ENCODE measurements at places on chromosomes 3 and 15. TPM values are rescaled to one million over a fixed set of nuclear protein-coding genes. Genes with fewer than 3 reads are reported as not detected.

OIP5 gene
- 0.22 TPM for total RNA-seq

ALDH1A2 gene
- total RNA-seq: 6.0 TPM

ZNF710 gene
- 6.3 TPM for total RNA-seq

LRRC3B gene
- 0.20 TPM for total RNA-seq

MLF1 gene
- 123 TPM for total RNA-seq

PDZRN3 gene
- total RNA-seq: 152 TPM

ROPN1 gene
- 0.21 TPM for total RNA-seq

HYAL3 gene
- total RNA-seq: 1.5 TPM

DNA sequence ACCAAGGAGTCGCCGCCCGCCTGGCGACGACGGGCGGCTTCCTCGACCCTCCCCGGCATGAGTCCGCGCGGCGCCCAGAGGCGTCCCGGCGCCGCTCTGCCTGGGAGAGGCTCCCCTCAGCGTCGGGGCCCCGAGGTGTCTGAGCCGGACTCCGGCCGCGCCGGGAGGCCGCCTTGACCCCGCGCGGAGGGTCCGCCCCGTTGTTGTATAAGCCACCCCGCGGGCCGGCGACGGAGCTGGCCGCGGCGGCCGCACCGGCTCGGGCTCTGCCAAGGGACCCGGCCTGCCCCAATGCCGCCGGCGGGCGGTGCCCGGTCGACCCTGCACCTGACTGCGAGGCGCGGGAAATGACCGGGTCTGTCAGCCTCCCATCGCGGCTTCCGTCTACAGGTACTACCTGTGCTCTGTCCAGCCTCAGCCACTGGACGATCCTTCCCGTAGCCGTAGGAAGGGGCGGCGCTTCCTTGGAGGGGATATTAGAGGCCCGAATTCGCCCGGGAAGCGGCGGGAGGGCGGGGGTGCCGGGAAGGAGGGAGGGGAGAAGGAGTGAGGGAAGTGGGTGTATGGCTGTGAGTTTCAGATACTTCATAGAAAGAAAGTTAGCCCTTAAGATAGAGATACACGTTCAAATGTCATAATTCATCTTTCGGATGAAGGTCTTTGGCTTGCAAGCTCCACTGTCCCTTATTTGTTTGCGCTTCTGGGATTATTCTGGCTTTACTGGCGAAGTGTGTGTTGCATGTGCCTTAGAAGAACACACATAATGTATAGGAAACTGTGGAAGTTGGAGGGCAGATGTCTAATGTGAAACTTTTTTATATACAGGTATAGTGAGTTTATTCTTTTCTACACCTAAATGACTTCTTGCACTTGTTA lies 620 bp downstream of the ABHD5 start:
- peak; percentile 66 for DNase-seq
- peak overlapping the region; percentile 97 for H3K27ac ChIP-seq
- no peaks in the 10 kb centered on the region for H3K27me3 ChIP-seq
- H3K36me3 ChIP-seq: no peaks in the 10 kb centered on the region
- H3K4me1 ChIP-seq: peaks cover 21% of the 10 kb centered on the region
- H3K4me3 ChIP-seq: peak overlapping the region; percentile 81

- H3K27ac ChIP-seq: no peak overlapping the region
- no peak overlapping the region for H3K4me3 ChIP-seq
- no peaks in the 10 kb centered on the region for H3K4me1 ChIP-seq
- H3K27me3 ChIP-seq: no peaks in the 10 kb centered on the region
- DNase-seq: no peak
These were observed 141.5 kb downstream of the GADL1 start for GRCh38 chr3:30752970-30753369.

DNA sequence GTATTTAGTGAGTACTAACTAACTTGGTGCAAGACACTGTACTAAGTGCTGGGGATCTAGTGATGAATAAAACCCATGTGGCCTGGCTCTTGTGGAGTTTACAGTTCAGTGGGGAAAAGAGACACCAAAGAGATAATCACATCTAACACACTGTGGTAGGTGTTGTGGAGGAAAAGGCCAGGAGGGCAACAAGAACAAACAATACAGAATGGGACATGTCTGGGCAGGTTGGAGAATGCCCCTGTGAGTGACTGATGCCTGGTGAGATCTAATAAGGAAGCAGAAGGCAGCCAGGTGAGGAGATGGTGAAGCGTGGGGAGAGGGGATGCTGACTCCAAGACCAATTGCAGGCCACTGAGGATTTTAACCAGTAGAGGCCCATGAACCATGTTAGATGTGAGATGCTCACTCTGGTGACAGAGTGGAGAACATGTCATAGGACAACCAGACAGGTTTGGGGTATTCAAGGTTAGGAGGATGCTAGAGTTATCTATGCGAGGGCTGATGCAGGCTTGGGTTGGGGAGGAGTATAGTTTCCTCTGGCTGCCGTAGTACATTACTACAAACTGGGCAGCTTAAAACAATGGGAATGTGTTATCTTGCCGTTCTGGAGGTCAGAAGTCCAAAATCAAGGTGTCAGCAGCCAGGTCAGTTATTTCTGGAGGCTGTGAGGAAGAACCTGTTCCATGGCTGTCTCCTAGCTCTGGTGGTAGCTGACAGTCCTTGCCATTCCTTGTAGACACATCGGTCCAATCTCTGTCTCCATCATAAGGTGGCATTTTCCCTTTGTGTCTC lies 81.4 kb downstream of the ARNT2 start:
- H3K36me3 ChIP-seq: no peaks in the 10 kb centered on the region
- no peaks in the 10 kb centered on the region for H3K27me3 ChIP-seq
- no peak overlapping the region for H3K27ac ChIP-seq
- H3K4me3 ChIP-seq: no peak overlapping the region
- H3K4me1 ChIP-seq: peaks cover 4% of the 10 kb centered on the region
- no peak for DNase-seq

GRCh38 chr3:113649174-113649845 lies 47.1 kb downstream of the USF3 start:
- no peaks in the 10 kb centered on the region for H3K36me3 ChIP-seq
- no peaks in the 10 kb centered on the region for H3K27me3 ChIP-seq
- H3K4me3 ChIP-seq: no peak overlapping the region
- no peak overlapping the region for H3K27ac ChIP-seq
- no peak for DNase-seq
- peaks cover 9% of the 10 kb centered on the region for H3K4me1 ChIP-seq

GRCh38 chr15:93861956-93862741 lies 369.2 kb upstream of the MCTP2 start:
- no peak for DNase-seq
- no peak overlapping the region for H3K4me3 ChIP-seq
- H3K27ac ChIP-seq: peak overlapping the region; percentile 34

DNA sequence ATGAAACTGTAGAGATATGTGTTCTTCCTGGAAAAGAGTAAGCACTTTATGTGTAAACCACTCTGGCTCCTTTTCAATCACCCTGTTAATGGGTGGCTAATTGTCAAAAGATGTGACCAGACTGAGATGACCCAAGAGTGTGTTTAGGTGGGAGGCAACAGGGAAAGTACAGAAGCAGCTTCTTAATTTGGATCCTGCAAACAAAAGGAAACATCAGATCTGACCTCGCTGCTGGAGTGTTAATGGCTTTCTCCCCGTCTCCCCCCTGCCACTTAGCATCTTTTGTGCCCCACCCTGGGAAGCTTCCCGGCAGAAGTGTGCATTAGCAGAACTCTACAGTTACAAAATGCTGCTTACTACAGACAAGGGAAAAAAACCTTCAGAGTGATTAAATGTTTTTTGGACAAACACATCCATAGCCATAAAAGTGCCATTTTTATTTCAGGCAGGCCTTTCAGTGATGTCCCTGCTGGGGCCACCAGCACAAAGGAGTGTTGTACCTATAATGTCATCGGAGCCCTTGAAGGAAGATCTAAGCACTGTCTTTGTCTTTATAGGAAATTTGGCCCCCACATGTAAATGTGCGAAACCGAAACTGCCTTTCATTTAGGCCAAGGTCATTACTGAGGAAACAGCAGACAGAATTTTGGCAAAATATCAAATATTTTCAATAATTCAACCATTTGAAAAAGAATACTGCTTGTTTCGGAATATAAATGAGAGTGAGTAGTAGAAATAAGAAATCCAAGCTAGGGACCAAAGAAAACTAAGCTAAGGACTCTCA lies 311.0 kb downstream of the WDR72 start:
- DNase-seq: no peak
- no peaks in the 10 kb centered on the region for H3K4me1 ChIP-seq
- no peak overlapping the region for H3K4me3 ChIP-seq

DNA sequence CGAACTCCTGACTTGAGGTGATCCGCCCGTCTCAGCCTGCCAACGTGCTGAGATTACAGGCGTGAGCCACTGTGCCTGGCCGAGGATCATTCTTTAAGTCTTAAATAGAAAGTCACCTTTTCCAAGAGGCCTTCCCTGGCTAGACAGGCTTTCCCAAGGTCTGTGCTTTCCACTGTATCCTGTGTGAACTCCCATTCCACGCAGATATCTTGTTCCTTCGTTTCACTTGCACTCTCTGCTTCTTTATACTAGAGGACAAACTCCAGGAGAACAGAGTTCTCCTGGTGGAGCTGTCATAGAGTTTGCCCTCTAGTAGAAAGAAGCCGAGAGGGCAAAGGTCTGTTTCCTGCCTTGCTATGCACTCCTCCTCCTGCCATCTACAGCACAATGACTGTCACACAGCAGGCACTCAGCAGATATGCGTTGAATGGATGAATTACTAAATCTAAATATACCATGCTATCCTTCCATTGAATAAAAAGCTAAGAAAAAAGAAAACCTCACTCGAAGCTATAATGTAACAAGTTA lies 211.2 kb downstream of the FOXP1 start:
- no peak for DNase-seq
- peaks cover 17% of the 10 kb centered on the region for H3K4me1 ChIP-seq
- H3K36me3 ChIP-seq: no peaks in the 10 kb centered on the region
- no peak overlapping the region for H3K4me3 ChIP-seq
- H3K27me3 ChIP-seq: no peaks in the 10 kb centered on the region
- no peak overlapping the region for H3K27ac ChIP-seq

DNA sequence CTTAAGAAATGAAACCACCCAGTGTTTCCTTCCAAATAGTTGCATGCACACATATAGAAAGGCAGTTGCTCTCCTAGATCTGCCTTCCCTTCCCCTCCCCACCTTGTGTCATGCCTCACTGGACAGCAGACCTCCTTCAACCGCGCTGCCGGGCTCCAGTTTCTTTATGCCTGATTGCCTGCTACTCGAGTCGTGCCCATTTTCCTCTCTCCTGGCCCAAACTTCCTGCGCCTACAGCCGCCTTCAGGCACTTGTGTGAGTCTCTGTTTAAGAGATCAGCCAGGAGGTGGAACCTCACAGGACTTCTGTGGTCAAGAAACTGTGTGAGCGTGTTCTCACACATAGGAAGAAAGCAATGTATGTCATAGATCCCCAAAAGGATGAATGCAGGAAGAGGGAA lies 8.8 kb upstream of the FAM107A start:
- H3K36me3 ChIP-seq: no peaks in the 10 kb centered on the region
- H3K27me3 ChIP-seq: peaks cover 9% of the 10 kb centered on the region
- peak overlapping the region; percentile 67 for H3K4me3 ChIP-seq
- DNase-seq: no peak
- H3K27ac ChIP-seq: peak overlapping the region; percentile 69
- H3K4me1 ChIP-seq: peaks cover 35% of the 10 kb centered on the region

GRCh38 chr3:156649681-156650080 lies 24.7 kb upstream of the TIPARP start:
- H3K4me1 ChIP-seq: no peaks in the 10 kb centered on the region
- H3K27me3 ChIP-seq: no peaks in the 10 kb centered on the region
- H3K36me3 ChIP-seq: no peaks in the 10 kb centered on the region
- no peak overlapping the region for H3K4me3 ChIP-seq
- no peak overlapping the region for H3K27ac ChIP-seq
- no peak for DNase-seq

- H3K36me3 ChIP-seq: no peaks in the 10 kb centered on the region
- H3K27me3 ChIP-seq: no peaks in the 10 kb centered on the region
- H3K27ac ChIP-seq: no peak overlapping the region
- H3K4me3 ChIP-seq: no peak overlapping the region
- DNase-seq: no peak
- H3K4me1 ChIP-seq: peaks cover 40% of the 10 kb centered on the region
These were observed 49.6 kb upstream of the TLE3 start for GRCh38 chr15:70147178-70147760.

GRCh38 chr3:188950832-188951489 lies 220.8 kb upstream of the TPRG1 start:
- no peaks in the 10 kb centered on the region for H3K27me3 ChIP-seq
- H3K27ac ChIP-seq: peak overlapping the region; percentile 97
- peaks cover 54% of the 10 kb centered on the region for H3K4me1 ChIP-seq
- peak; percentile 63 for DNase-seq

- DNase-seq: no peak
- H3K4me3 ChIP-seq: no peak overlapping the region
- peaks cover 12% of the 10 kb centered on the region for H3K4me1 ChIP-seq
- H3K36me3 ChIP-seq: peaks cover 3% of the 10 kb centered on the region
- H3K27me3 ChIP-seq: no peaks in the 10 kb centered on the region
These were observed 32.2 kb downstream of the GPD1L start for GRCh38 chr3:32138545-32139104.

- H3K36me3 ChIP-seq: no peaks in the 10 kb centered on the region
- no peak overlapping the region for H3K4me3 ChIP-seq
- H3K27me3 ChIP-seq: no peaks in the 10 kb centered on the region
- H3K4me1 ChIP-seq: no peaks in the 10 kb centered on the region
- no peak overlapping the region for H3K27ac ChIP-seq
These were observed 61.1 kb downstream of the SCN11A start for GRCh38 chr3:38990621-38991020.

DNA sequence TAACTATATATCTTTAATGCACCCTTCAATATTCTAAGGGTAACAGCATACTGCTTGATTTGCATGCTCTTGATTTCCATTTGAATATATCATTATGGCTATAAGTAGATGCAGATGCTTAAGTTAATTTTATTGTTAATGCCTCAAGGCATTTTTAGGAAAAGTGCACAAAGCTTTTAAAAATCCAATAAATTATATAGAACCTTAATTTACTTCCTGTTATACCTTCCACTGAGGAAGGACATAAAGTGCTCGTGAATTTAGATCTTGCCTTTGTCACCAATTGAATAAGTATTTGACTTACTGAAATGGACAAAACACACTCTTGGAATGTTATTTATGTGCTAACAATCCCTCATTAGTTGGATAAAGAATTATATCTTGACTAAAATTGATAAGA lies 276.7 kb upstream of the CCDC54 start:
- no peaks in the 10 kb centered on the region for H3K4me1 ChIP-seq
- H3K27ac ChIP-seq: no peak overlapping the region
- no peaks in the 10 kb centered on the region for H3K36me3 ChIP-seq
- H3K27me3 ChIP-seq: no peaks in the 10 kb centered on the region

- peak overlapping the region; percentile 90 for H3K27ac ChIP-seq
- peak overlapping the region; percentile 91 for H3K4me3 ChIP-seq
- no peaks in the 10 kb centered on the region for H3K27me3 ChIP-seq
- no peak for DNase-seq
- no peaks in the 10 kb centered on the region for H3K36me3 ChIP-seq
These were observed 1.3 kb downstream of the TTBK2 start for GRCh38 chr15:42919308-42919707.

DNA sequence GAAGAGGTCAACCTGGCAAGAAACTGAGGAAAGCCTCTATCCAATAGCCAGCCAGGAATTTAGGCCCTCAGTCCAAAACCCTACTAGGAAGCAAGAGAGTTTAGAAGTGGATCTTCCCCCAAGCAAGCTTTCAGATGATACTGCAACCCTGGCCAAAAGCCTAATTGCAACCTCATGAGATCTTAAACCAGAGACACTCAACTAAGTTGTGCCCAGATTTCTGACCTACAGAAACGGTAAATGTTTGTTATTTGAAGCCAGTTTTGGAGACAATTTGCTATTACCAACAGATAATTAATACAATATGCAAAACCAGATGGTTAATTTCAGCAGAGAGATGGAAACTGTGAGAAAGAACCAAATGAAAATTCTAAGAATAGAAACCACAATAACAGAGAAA lies 21.7 kb upstream of the SUSD5 start:
- H3K4me1 ChIP-seq: no peaks in the 10 kb centered on the region
- H3K36me3 ChIP-seq: no peaks in the 10 kb centered on the region
- H3K4me3 ChIP-seq: no peak overlapping the region
- H3K27ac ChIP-seq: no peak overlapping the region
- no peaks in the 10 kb centered on the region for H3K27me3 ChIP-seq

Data from heart left ventricle (tissue), 16 donors.